WTC11 (cell line): ENCODE measurements at places on chromosomes 7 and 10. TPM values are rescaled to one million over a fixed set of nuclear protein-coding genes. Genes with fewer than 3 reads are reported as not detected.

The WEE2 gene
- 0.04 to 0.07 TPM in 2 of 3 replicates, not detected in the other for total RNA-seq

The GRM3 gene
- total RNA-seq, result 0.87 to 1.5 TPM (median 0.94 TPM) in 3 replicates

The PTN gene
- 13.7 to 18.9 TPM (median 14.4 TPM) in 3 replicates for total RNA-seq

DNA sequence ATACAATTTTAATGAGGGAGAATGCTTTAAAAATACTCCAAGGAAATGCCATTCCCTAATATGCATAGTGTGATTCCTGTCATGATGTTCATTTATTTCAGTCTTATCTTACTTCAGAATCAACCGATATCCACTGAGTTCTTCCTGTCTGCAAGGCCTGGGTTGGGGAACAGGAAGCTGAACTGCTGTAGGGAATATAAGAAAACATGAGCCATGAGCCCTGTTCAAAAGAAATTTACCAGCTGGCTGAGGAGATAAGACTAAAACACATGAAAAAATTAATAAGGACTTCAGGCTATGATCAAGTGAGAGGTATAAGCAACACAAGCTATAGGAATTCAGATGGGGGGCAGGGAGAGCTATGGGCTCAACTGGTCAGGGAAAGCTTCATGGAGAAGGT lies 184.7 kb downstream of the PLPP4 start:
- peaks cover 85% of the 10 kb centered on the region for H3K27me3 ChIP-seq
- H3K36me3 ChIP-seq, result no peaks in the 10 kb centered on the region
- H3K4me1 ChIP-seq, result peaks cover 40% of the 10 kb centered on the region
- no peak for DNase-seq

DNA sequence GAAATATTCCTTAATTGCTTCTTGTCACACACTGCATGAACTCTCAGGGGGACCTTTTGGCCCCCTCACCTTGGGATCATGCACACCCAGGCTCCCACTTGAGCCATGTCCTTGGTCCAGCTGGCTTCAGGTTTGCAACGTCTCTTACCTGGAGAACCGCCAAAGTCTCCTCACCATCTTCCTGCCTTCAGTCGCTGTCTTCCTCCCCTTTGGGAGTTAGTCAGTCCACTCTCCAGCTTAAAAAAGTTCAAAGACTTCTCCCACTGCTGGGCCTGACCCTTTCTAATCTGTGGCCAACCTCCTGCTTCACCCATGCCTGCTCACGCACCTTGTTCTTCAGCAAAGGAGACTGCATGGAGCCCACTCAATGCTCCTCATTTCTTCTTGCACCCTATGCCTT lies 82.6 kb upstream of the LRRC4 start:
- no peak for DNase-seq
- no peak overlapping the region for H3K4me3 ChIP-seq
- peaks cover 6% of the 10 kb centered on the region for H3K4me1 ChIP-seq
- no peaks in the 10 kb centered on the region for H3K36me3 ChIP-seq
- no peak overlapping the region for H3K27ac ChIP-seq

DNA sequence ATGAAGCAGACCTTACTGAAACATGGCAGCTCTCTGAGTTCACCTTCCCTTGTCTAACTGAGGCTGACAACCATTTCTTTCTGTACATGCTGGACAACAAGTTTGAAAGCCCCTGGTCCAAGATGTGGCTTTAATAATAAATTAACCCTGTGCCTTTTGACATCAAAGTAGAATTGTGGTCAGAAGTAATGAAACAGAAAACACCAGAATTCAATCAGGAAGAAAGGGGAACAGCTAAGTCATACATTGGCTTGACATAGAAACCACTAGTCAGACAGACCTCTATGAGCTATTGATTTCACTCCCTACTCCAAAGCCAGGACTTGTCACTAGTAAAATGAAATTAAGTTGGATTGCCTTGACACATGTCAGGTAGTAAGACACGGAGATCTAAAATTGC lies 175.2 kb upstream of the ASAH2 start:
- no peaks in the 10 kb centered on the region for H3K36me3 ChIP-seq
- no peaks in the 10 kb centered on the region for H3K27me3 ChIP-seq
- peaks cover 19% of the 10 kb centered on the region for H3K4me1 ChIP-seq
- H3K4me3 ChIP-seq, result no peak overlapping the region
- H3K27ac ChIP-seq, result no peak overlapping the region
- DNase-seq, result no peak

DNA sequence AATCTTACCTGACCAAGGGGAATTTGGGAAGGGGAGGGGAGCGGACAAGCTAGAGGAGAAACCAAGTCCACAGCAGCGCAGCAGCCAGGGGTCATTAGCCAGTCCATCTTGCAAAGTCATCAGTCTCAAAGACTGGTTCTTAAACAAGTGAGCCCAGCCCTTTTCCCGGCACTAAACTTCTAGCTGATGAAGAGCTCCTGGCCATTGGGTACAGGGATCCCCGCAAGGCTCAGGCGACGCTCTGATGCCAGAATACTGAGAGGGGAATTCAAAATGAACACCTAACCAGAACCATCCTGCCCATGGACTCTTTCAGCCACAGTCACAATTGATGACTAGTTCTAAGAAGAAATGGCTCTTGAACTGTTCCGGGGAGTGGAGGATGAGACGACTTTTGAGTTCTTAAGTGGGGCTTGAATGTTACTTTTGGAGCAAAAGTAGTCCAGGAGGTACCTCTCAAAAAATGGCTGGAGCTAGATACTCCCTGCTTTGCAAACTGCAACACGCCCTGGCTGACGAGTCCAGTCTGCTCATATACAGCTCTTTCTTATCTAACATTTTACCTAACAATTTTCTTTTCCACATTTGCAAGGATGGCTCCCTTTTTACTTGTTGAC lies 2.5 kb upstream of the TWIST1 start:
- peak overlapping the region; percentile 53 for H3K4me3 ChIP-seq
- no peaks in the 10 kb centered on the region for H3K36me3 ChIP-seq
- peaks cover 44% of the 10 kb centered on the region for H3K4me1 ChIP-seq
- DNase-seq, result no peak
- H3K27ac ChIP-seq, result no peak overlapping the region

The ERV3-1 gene
- 10.2 to 12.1 TPM (median 11.5 TPM) in 3 replicates for total RNA-seq

The TMEM270 gene
- total RNA-seq, result 0.28 TPM in 1 of 3 replicates, not detected in the others

The GDF2 gene
- not detected in 3 replicates for total RNA-seq

DNA sequence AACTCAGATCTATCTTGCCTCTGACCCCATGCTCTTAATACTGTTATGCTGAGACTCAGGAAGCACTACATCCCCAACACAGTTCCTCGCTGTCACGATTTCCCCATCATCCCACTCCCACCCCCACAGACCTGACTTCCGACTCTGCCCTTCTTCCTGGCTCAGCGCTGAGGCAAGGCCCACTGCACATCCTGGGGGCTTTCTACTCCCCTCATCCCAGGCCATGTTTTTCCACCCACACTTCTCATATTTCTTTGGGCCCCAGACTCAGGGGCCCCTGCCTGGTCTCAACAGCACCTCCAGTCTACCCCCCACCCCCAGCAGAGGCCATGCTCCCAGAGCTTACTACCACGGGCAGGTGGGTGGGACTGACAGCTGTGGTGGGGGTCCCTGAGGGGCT lies 7.7 kb upstream of the NDST2 start:
- H3K27ac ChIP-seq, result no peak overlapping the region
- no peaks in the 10 kb centered on the region for H3K4me1 ChIP-seq
- no peaks in the 10 kb centered on the region for H3K27me3 ChIP-seq
- H3K4me3 ChIP-seq, result no peak overlapping the region
- H3K36me3 ChIP-seq, result peaks cover 18% of the 10 kb centered on the region
- no peak for DNase-seq

DNA sequence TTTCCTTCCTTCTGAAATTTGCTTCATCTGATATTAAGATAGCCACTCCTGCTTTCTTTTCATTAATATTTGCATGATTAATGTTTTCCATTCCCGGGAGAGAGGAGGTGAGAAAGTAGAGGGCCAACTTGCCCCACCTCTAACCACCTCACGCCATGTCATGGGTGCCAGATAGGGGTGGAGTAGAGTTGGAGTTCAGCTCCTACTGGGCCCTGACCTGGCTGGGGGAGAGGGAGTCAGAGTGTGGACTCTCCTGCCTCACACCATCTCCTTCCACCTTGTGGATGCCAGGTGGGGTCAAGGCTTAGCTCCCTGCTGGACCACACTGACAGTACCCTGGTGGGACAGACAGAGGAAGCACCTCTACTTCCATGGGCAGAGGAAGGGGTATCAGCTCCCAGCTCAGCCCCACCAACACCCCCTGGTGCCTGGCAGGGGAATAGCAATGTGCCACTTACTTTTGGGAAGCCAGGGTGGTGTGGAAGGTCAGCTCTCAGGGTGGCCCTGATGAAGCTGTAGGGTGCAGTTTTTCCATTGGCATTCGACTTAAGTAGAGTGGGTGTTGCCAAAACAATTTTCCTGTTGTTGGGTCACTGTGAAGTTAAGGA lies 28.0 kb downstream of the CHST12 start:
- DNase-seq, result peak; percentile 66
- H3K36me3 ChIP-seq, result peaks cover 12% of the 10 kb centered on the region
- no peak overlapping the region for H3K4me3 ChIP-seq
- H3K27me3 ChIP-seq, result no peaks in the 10 kb centered on the region

The ZNF438 gene
- total RNA-seq, result 1.6 to 1.9 TPM (median 1.6 TPM) in 3 replicates

GRCh38 chr7:36406156-36406555 lies 16.5 kb downstream of the ANLN start:
- H3K4me1 ChIP-seq, result peaks cover 14% of the 10 kb centered on the region
- peak overlapping the region; percentile 54; the same call in 1 of the 2 replicates for H3K27ac ChIP-seq
- peak; percentile 22 for DNase-seq

The TET1 gene
- 59.2 to 71.4 TPM (median 62.0 TPM) in 3 replicates for total RNA-seq

The LIPF gene
- not detected in 3 replicates for total RNA-seq

The NPY4R gene
- total RNA-seq, result 0.14 TPM in 1 of 3 replicates, not detected in the others

GRCh38 chr10:11535346-11535959 lies 76.0 kb downstream of the USP6NL start:
- no peaks in the 10 kb centered on the region for H3K36me3 ChIP-seq
- peaks cover 48% of the 10 kb centered on the region for H3K4me1 ChIP-seq
- H3K27me3 ChIP-seq, result no peaks in the 10 kb centered on the region
- no peak overlapping the region for H3K4me3 ChIP-seq

DNA sequence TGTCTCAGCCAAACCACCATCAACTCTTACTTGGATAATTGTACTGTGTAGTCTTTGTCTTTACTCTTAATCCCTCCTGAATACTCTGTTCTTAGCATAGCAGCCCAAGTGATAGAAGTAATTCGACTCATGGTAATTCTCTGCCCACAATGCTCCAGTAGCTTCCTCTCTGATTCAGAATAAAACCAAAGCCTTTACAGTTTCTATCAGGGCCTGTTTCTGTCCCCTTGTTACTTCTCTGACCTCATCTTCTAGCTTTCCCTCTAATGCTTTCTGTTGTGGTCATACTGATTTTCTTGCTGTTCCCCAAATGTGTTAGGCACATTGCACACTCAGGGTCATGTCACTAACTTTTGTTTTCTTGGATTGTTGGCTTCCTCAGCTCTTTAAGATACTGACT lies 8.0 kb downstream of the ZNF518A start:
- peak overlapping the region; percentile 45; the same call in 1 of the 2 replicates for H3K27ac ChIP-seq
- no peak for DNase-seq
- no peaks in the 10 kb centered on the region for H3K27me3 ChIP-seq
- H3K4me3 ChIP-seq, result no peak overlapping the region

DNA sequence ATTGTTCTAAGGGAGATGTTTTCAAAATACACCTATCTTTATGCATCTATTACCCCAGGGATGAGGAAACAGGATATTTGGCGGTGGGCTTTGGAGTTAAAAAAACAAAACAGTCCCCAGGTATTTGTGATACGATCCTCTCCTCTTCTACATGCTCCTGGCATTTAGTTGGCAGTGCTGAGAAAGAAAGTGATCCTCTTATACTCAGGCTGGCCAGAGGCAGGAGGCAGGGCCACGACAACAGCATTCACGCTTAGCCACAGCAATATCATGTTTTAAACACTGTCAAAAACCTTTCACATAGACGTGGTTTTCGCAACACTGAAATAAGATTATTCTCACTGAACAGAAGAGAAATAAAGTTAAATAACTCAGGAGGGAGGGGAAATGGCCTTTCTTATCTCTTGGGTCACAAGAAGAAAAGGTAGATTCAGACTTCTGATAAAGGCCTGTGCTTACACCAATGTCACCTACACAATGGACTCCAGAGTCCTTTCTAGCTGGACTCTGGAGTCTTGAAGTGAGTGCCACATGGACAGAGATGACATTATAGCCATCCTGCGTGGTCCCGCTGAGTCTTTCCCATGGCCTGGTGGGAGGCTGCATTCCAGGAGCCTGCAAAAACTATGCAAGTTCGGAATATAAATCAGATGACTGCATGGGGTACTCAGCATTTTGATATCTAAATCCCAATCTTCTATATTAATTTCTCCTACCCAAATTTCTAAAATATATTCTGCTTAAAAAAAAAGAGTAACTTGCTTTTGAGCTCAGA lies 88.7 kb downstream of the PIP4K2A start:
- H3K27me3 ChIP-seq, result no peaks in the 10 kb centered on the region
- H3K4me3 ChIP-seq, result peak overlapping the region; percentile 12; the same call in 1 of the 2 replicates
- no peak for DNase-seq
- no peaks in the 10 kb centered on the region for H3K36me3 ChIP-seq
- H3K27ac ChIP-seq, result peak overlapping the region; percentile 94
- H3K4me1 ChIP-seq, result peaks cover 88% of the 10 kb centered on the region

DNA sequence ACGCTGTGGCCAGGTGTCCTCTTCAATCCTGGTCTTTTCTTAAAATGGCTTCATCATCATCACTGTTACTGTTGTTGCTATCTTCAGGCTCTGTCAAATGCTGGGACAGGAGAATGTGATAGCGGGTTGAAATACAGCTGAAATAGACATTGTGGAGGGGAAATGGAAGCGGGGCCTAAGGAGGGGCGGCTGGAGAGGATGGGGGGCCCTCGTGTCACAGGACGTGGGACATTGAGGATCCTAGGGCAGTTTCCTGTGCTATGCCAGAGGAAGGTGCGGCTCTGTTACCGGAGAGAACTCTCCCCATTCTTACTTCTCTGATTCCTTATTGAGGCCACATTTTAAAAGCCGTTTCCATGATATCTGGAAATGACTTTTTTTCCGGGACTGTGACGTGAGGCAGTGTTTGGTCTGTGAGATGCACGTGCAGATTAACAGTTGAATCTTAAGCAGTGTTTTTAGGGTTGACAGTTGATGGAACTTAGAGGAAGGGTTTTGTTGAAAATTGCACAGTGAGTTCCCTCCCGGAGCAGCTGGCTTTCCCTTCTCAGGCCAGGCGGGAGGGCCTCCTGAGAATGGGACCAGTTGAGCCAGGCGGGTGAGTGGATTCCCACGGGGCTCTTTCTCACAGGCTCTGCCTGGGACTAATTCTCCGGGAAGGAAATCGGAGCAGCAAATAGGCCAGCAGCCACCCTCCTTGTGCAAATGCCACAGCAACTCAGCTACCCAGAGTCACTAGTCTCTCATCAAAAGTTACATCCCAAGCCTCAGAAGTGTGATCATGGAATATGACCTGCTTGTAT lies 125.2 kb downstream of the TACC2 start:
- H3K4me1 ChIP-seq, result peaks cover 36% of the 10 kb centered on the region
- DNase-seq, result no peak
- peak overlapping the region; percentile 47 for H3K27ac ChIP-seq
- H3K36me3 ChIP-seq, result no peaks in the 10 kb centered on the region
- H3K4me3 ChIP-seq, result peak overlapping the region; percentile 67
- peaks cover 3% of the 10 kb centered on the region for H3K27me3 ChIP-seq

The CALML3 gene
- not detected in 3 replicates for total RNA-seq

The MSS51 gene
- 2.9 to 3.1 TPM (median 3.0 TPM) in 3 replicates for total RNA-seq

The CFAP43 gene
- total RNA-seq, result 0.42 to 0.69 TPM (median 0.44 TPM) in 3 replicates

The BICC1 gene
- 0.61 to 0.85 TPM (median 0.78 TPM) in 3 replicates for total RNA-seq

- peaks cover 12% of the 10 kb centered on the region for H3K4me1 ChIP-seq
- H3K27me3 ChIP-seq, result no peaks in the 10 kb centered on the region
- H3K27ac ChIP-seq, result peak overlapping the region; percentile 28; the same call in 1 of the 2 replicates
- peaks cover 20% of the 10 kb centered on the region for H3K36me3 ChIP-seq
- no peak overlapping the region for H3K4me3 ChIP-seq
- DNase-seq, result no peak
These were observed 47.8 kb downstream of the BRI3 start for GRCh38 chr7:98329100-98329790.

The GTF2IRD1 gene
- 41.6 to 43.5 TPM (median 42.9 TPM) in 3 replicates for total RNA-seq

The SPDYE9 gene
- not detected in 3 replicates for total RNA-seq
